ENCODE measurements at places on chromosomes 2 and 18. TPM values are rescaled to one million over a fixed set of nuclear protein-coding genes. Genes with fewer than 3 reads are reported as not detected.

- DNase-seq, result no peak
Observed at GRCh38 chr2:714005-714741, 37.0 kb upstream of the TMEM18 start.

DNA sequence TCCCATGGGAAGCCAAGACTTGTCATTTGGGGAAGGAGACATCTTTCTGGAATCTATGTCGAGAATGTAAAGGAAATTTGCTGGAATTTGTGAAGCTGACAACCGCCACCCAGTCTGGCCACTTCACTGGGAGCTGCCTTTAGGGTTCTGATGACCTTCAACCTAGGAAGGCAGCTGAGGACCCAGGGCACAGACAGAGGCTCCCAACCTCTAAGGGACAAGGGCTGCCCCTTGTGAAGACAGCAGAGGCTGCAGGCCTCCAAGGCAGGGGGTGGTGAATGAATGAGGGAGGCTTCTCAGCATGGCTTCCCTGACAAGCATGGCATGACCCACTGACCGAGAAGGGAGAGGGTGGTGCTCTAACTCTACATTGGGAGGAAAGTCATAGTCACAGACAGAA, 128.9 kb upstream of the ASB18 start:
- DNase-seq, result no peak

GRCh38 chr18:7775843-7776242, 208.7 kb downstream of the PTPRM start:
- no peak for DNase-seq

DNA sequence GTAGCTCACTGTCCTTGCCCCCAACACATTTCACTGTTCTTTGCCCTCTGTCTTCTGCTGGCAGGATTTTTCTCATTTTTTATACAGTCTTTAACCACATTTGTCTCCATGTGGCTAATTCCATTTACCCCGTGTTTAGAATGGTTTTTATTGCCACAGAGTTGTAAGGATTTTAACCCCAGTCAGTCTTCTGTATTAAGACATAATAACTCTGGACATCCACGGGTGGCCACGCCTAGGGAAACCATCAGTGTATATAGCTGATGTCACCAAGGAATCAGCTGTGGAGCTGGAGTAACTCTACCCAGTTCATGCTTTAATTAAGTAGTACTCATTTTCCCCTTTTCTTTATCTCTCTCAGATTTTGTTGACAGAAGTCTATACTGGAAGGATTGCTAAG, 139.8 kb downstream of the MAP4K4 start:
- DNase-seq, result no peak

- no peak for DNase-seq
Observed at GRCh38 chr18:72973841-72974240, 106.1 kb upstream of the NETO1 start.

The HK2 gene
- 4.3 TPM for polyA plus RNA-seq

The TTN gene
- 5.3 TPM for polyA plus RNA-seq

The FIGN gene
- polyA plus RNA-seq, result 7.3 TPM
